ENCODE measurements at places on chromosomes 3 and 15. TPM values are rescaled to one million over a fixed set of nuclear protein-coding genes. Genes with fewer than 3 reads are reported as not detected.

GRCh38 chr3:45088543-45089358, 57.4 kb downstream of the CDCP1 start:
- no peak for DNase-seq

DNA sequence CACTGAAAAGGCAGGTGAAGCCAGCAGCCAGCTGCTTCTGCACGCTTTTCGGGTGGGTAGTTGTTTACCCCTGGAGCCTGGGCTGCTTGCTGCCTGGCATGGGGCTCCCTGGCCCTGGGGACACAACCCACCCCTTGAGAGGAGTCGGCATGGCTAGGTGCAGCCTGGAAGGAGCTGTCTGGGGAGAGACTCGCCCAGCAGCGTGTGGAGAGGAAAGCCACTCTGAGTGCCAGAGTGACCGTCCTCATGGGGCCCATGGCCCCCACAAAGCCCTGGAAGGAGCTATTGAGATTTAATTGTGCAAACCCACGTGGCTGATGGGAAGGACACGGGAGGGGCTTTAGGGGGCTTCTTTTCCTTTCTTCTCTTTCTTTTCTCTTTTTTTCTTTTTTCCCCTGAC, 137.5 kb downstream of the OPA1 start:
- DNase-seq = no peak

DNA sequence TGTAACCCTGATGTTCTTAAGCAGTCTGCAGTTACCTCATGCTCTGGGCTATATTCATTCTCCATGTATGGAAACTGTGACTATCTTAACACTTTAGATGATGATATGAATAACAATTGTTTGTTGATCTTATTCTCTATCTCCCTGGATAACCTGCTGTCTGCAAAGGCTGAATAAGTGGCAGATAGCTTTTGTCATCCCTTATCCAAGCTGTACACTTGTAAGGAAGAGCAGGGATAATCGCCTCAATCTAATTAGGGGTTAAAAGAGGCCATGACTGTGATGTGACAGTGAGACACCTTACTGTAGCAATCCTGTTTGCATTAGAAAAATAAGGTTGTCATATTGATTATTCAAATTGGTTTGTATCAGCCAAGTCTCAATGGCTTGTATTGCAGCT, 123.9 kb downstream of the RSRC1 start:
- no peak for DNase-seq

DNA sequence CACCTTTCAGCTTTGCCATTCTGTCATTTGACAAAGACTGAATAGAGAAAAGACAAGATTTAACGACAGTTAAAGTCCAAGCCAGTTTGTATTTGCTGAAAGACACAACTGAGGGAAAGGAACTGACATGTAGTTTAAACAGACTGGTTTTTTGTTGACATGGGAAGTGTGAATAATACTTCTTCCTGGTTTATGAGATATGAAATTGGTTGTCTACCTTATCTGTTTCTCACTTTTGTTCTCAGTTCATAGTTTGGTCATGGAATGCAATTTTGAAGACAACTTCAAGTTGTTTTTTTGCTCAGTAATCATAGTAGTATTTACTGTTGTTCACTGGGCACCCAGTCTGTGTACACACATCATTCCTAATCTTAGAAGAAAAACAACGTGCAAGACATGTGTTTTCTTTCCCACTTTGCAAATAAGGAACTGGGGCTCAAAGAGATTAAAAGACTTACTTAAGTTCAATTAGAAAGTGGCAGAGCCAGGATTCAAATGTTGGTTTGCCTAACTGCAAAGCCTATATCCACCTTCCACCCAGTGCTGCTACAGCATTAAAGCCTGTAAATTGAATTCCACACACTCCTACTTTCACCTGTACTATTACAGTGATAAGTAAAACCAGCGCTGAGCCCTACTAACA, 103.5 kb downstream of the LPP start:
- DNase-seq = no peak

Gene LAMB2
- total RNA-seq = 378 TPM

DNA sequence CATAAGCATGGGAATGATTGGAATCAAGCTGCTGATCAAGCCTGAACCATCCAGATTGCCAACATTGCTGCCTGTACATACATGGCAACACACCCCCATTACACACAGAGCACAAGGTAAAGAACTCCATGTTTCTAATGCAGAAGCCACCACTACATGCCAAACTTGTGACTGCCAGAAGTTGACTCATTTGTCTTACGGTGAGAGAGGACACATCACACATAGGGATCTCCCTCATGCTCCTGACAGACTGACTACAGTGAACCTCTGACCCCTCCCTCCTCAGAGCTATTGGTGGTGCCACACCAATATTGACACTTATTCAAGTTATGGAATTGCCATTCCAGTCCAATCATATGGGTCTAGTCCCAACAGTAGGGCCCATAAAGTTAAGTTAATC, 42.3 kb downstream of the EFHB start:
- no peak for DNase-seq

DNA sequence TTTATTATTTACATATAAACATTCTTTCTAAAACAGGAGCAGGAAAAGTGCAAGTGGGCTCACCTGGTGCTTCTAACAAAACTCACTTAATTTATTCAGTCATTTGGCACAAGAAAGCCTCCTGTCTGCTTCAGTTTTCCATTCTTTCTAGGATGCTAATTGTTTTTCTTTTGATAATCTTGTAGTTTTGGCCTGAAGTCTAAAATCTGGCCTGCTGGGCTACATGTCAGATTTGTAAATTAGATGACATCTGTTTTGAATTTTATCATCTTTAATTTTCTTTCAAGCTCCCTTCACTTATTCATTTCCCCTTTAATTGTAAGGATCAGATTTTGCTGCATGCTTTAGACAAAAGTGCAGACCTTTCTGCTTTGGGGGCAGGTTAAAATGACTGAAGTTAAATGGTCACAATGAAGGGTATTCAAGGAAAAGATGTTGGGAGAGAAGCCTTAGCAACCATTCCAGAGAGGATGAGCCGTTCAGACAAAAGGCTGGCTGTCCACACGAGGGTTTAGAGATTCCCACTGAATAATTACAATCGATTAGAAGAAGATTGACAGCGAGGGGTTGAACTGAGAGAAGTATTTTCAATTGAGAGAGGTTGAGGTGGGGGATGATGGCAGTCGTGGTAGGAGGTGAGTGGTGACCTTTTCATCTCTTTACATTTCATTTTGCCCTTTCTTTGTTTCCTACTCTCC, 59.9 kb upstream of the PTX3 start:
- DNase-seq = no peak

GRCh38 chr3:66661628-66662027, 160.8 kb upstream of the LRIG1 start:
- DNase-seq = no peak

Gene CYP11A1
- total RNA-seq = 0.64 TPM

- DNase-seq = no peak
These were observed 4.2 kb downstream of the TBC1D23 start for GRCh38 chr3:100265016-100265415.

DNA sequence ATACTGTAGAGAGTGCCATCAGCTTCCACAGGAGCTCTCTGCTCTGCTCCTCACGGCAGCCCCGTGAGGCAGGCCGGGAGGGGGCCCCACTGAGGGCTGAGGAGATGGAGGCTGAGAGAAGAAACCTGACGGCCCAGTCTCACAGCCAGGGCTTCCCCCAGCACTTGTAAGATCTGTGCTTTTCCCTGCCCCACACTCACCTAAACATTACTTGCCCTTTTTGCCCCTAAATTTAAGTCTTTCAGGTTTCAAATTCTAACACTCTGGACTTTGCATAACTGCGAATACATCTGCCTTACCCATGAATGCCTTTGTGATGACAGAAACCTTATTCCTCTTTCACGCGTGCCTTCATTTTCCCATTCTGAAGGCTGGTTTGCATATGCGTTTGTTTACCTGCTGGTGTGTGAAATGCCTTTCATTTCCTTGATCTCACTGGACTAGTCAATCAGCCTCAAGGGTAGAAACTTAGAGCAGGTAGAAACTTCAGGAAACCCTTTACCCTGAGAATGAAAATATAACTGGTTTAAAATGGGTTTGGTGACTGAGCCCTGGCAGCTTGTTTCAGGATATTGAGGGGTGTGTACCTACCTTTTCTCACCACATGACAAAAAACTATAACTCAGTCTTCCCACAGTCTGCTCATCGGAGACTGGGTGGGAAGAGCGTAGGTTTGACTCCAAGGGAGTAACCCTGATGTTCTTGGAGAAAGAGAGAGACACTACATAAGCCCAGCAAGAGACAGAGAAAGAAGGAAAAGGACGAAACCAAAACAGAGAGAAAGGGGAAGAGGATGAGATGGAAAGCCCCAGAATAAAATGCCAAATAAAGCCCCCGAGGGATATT, 20.1 kb downstream of the SLC12A8 start:
- DNase-seq = no peak

- DNase-seq = peak; percentile 98
These were observed 25.5 kb downstream of the SETD5 start for GRCh38 chr3:9422712-9423424.

- DNase-seq = peak; percentile 51
These were observed 88.8 kb upstream of the HES1 start for GRCh38 chr3:194046995-194047645.

- peak; percentile 13 for DNase-seq
These were observed 94.9 kb downstream of the MFSD1 start for GRCh38 chr3:158896729-158897128.

GRCh38 chr15:37586976-37587375, 347.5 kb upstream of the TMCO5A start:
- DNase-seq = peak; percentile 8

Gene INTS14
- 41.0 TPM for total RNA-seq

DNA sequence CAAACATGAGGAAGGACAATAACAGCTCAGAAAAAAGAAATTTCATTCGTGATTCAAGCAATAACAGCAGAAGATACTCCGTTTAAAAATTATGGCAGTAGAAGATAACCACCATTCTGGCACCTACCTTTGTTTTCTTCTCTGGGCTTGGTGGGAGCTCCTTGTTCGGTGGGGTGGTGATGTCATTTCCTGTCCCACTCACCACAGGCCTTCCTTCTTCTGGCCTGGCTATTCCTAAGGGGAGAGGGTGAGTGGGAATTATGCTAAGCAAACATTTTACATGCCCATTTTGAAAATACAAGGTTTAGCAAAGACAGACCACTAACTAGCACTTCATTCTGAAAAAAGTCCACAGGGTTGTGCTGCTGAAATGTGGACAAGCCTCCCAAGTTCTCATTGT, 74.4 kb downstream of the DHX30 start:
- no peak for DNase-seq

DNA sequence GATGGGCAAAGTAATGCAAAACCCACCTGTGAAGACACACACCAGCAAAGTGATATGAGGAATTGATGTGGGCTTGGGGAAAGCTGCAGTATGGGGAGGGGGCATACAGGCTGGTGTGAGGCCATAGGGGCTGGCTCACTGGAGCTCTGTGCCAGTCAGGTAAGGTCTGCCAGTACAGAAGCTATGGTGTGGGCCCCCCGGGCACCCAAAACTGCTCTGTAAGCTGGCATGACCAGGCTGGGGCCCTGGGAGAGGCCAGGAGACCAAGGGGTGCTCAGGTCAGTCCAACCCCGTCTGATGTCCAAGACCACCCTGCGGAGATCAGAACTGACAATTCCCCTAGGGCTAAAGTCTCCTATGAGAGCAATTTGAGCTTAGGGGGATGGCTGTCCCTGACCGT, 163.1 kb downstream of the KCNMB2 start:
- DNase-seq = no peak

Gene WDR93
- total RNA-seq = under 0.01 TPM

DNA sequence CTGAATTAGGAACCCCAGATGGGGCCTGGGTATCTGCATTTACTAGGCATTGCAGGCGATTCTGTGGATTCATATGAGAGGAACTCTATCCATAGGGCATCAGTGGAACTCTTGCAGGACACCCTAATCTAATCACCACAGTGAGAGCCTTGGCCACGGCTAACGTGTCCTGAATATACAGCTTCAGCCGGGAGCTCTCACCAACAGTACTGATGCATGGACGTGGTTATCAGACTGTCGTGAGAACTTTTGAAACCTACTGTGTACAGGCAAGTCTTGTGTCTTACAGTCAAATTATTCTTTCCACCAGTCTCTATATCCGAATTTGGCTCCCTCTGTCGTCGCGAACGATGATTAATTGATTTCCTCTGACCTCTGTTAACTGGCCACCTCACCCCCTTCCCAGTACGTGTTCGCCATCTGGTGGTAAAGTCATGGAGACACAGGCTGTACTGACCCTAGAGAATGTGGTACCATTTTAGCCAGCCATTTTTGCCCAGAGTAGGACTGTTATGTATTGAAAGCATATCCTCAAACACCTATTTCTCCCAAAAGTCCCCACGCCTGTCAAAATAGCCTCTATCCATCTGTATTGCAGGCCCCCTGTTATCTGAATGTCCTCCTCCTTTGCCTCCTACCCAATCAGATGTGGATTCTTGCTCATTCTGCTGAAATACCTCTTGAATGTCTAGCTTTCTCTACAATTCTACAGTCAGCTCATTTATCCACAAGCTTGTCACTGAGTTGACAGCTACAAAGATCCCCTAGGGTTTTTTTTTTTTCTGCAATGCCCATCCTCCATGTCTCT, 39.7 kb downstream of the GLDN start:
- peak; percentile 81 for DNase-seq

Gene IL17RE
- 0.64 TPM for total RNA-seq

DNA sequence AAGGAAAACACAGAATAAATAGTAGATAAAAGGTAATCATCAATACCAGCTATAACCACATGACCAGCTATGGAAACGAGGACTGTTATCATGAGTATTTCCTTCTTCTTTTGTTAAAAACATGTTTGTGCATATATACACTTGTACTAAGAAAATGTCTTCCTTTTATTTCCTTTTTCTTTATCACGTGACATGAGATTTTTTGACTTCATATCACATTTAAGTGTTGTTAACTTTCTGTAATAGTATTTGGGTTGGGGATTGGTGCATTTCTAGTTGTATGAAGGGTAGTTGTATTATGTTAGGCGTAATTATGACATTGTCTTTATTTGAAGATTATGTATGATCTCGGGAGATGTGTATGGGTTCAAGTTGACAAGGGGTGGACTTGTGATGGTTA, 278.5 kb upstream of the ZNF385D start:
- DNase-seq = no peak

Gene NECTIN3
- total RNA-seq = 89.5 TPM

DNA sequence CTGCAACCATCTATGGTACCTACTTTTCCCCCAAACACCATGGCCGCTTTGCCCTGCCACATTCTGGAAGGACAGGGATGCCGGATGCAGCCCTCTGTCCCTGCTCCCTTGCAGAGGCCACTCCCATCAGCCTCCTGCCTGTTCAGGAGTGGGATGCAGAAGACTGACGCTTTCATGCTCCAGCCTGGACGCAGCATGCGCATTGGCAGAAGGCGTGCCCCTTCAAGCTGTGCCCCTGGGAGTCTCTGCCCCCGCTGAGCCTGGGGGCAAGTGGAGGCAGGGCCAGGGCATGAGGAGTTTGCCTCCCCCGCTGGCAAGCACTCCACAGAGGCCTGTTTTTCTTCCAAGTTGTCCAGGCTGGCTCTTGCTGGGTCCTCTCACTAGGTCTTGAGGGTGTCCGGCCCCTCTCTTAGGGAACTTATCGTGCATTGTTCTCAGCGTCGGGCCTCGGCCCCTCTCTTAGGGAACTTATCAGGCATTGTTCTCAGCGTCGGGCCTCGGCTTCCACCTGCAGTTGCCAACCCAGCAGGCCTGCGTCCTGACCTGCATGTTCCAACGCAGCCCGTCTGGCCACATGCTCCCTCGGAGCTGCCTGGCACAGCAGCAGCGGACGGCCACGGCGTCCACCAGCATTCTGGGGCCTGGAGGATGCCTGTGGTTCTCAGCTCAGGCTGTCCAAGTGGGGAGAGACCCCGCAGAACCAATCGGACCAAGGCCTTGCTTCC, 14.6 kb upstream of the SNRPA1 start:
- no peak for DNase-seq
